Mesenteric fat pad (tissue), 1 donor: ENCODE measurements at places on chromosomes 16 and 17.

- DNase-seq = no peak
Observed at GRCh38 chr16:22665803-22666202, 148.2 kb upstream of the HS3ST2 start.

DNA sequence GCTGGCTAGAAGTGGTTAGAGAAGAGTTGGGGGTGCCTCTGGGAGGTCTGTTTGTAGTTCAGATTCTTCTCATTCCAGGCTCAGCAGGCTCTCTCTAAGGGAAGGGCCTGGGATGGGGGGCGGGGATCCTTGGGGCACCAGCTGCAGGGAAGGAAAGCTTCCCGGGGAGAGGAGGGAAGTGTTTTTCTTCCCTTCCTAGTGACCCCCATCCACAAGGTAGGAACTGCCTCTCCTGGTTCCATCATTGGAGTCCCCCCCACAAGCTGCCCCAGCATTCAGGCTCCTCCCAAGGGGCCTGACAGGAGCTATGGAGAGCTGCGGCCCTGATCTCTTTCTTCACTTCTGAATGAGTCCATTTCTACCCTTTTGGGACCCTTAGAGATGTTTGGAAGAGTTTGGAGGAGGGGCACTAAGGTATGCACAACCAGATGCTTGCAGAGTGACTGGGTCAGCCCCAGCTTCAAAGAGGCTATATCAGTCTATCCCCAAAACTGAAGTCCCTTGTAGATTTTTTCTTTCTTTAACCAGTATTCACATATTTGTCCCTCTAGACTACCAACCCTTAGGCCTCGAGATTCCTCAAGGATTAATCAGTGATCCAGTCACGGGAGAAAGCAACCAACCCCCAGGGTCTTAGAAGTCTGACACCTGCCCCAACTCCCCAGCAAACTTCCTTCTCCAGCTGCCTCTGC is 13.9 kb upstream of the FZD2 start:
- no peak for DNase-seq

GRCh38 chr16:79612207-79612606 is 11.7 kb upstream of the MAF start:
- DNase-seq = no peak

DNA sequence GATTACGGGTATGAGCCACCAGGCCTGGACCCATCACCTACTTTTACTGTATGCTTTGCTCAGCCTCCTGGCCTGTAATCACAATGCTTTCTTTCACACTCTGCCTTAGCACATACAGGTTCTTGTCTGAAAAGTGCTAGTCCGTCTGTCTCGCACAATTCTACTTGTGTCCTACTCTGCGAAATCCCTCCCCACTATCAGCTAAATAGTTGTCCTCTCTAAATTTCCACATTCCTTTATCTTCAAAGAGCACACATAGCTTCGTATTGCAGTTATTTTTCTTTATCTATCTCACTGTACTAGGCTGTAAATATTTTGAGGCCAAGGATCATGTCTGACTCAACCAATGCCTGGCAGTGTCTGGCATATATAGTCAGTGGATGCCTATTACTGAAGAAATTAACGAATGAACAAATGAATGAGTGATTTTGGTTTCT is 38.5 kb upstream of the ETV4 start:
- no peak for DNase-seq

DNA sequence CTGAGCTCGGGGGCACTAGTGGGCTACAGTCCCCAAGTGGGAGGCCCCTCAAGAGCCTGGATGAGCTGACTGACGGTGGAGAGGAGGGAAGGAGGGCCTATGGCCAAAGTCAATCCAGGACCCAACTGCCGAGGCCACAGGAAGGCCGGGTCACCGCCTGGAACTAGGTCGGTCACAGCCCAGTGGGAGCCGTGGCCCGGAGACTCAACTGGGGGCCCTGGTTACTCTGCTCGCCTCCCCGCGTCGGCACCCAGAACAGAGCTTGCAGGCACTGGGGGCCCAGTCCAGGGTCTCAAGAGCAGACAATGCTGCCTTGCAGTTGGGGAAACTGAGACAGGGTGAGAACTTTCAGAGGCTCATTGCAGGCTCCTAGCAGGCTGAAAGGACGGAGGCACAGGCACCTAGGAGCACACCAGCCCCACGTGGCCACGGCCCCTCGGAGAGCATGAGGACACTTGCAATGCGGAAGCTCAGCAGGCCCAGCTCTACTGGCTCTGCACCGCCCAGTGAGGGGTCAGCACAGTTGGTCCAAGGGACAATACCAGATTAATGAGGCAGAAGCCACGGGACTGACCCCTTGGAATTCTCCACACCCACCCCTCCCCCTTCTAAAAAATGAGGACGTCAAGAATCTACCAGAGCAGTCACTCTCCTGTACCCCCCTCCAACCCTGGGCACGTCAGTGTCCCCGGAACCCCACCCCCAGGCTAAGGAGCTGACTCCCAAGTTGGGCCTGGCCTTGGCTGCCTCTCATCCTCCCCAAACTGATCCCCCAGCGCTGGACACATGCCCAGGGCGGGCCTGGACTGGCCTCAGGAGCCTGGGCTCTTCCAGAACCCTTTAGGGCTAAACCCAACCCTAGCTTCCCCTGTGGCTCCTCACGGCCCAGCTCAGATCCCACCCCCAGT is 2.2 kb downstream of the HS3ST6 start:
- no peak for DNase-seq

DNA sequence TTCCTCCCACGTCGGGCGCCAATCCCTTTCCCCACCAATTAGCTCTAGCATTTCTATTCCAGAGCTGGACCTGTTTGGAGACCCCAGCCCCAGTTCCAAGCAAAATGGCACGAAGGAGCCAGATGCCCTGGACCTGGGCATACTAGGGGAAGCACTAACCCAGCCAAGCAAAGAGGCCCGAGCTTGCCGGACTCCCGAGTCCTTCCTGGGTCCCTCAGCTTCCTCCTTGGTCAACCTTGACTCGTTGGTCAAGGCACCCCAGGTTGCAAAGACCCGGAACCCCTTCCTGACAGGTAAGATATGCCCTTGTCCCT is 5.6 kb upstream of the SPATA20 start:
- no peak for DNase-seq

GRCh38 chr17:29574732-29575510 is 6.4 kb downstream of the TP53I13 start:
- no peak for DNase-seq

GRCh38 chr17:5762191-5762590 is 177.9 kb upstream of the NLRP1 start:
- DNase-seq = no peak

GRCh38 chr17:57544834-57545463 is 200.2 kb downstream of the CCDC182 start:
- no peak for DNase-seq

GRCh38 chr16:28505489-28506137 is 1.0 kb downstream of the IL27 start:
- DNase-seq = no peak

DNA sequence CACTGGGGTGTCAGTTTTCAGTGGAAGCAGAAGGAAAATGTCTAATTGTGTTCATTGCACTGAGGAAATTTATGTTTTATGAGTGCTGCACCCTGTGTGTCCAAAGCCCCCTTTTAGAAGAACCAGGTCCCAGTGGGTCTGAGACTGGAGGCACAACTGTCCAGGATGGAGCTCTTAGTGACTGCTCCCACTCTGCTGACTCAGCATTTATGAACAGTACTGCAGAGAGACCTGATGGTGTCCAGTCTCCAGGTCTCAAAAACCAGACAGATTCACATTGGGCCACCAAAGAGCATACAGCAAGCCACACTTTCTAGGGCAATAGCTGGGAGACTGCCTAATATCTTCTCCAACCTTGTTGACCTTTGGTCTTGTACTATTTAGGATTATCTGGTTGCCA is 321.9 kb downstream of the CBLN1 start:
- no peak for DNase-seq

DNA sequence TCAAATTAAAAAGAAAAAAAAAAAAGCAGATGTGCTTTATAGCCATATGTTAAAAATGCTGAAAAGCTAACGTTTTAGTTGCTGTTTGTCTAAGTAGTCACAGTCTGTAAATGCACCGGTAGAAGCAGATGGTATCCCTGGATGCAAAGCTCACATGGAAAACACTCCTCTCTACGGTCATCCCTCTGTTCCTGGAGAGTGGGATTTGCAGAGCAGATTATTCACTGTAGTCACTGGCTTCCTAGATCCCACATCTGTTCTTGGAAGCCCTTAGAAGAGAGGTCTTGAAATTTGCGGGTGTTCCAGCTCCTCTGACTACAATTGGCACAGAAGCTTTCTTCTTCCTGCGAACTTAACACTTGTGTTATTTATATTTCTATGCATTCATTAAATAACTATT is 186.6 kb downstream of the PMP22 start:
- no peak for DNase-seq

DNA sequence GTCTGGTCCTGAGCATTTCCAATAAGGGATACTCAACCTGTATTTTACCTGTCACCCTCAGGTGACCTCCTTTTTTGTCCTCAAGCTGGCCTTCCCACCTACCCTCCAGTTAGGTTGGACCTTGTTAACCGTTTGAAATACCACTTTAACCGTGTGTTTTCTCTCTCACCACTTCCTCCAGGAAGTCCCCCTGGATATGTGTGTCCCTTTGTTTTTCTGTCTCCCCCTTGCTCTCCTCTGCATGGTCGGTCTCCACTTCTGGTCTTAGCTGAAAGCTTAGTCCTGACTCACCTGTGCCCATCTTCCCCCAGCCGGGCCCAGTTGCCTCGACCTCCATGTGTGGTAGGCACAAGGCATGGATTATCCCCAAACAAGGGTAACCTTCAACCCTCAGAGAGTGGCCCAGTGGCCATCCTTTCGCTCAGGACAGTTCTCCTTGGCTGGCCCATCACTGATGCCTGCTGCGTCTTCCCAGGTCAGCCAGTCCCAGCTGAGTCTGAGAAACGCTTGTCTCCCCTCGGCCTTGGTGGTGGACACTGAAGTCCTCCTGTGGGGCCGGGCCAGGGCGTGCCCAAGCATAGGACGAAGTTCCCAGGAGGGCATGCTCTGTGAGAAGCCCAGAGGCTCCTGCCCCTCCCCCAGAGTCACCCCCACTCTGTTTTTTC is 20.0 kb downstream of the LASP1 start:
- no peak for DNase-seq

GRCh38 chr17:63445571-63445953 is 544 bp downstream of the CYB561 start:
- no peak for DNase-seq

- DNase-seq = no peak
Observed at GRCh38 chr16:16022683-16023064, 73.3 kb downstream of the ABCC1 start.

- DNase-seq = no peak
Observed at GRCh38 chr16:85798283-85798776, 1.0 kb downstream of the EMC8 start.

DNA sequence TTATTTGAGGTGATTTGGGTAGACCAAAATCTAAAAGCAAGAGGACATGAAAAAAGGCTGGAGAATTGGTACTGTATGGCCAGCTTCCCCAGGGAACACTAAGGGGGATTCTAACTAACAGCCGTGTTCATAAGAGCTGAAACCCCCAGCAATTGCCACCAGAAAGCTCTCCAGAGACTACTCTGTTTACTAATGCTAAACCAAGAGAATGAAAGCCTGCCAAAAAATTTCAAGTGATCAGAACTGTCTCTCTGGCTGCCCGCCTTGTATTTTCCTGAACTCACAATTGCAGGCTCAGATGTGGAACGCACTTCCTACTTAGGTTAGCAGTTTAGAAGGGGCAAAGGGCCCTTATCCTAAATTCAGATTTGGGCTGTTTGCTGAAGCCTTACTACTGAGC is 24.1 kb downstream of the MYH10 start:
- DNase-seq = no peak

DNA sequence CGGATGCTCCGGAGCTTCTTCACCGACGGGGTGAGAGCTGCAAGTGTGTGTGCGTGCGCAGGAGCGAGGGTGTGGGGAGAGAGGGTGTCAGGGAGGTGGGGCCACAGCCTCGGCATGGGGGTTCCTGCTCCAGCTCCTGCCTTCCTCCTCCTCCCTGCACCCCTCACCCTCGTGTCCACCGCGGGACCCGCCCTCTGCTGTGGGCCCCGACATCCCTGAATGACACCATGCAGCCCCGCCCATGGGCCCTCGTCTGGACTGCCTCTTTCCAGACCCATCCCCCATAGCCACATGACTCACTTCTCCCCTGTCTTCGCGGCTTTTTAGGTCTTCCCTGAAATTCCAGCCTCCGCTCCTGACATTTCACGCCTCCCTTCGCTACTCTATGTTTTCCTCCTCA is 41.6 kb downstream of the ARHGAP23 start:
- DNase-seq = no peak

- DNase-seq = no peak
Observed at GRCh38 chr16:89476811-89477261, 13.5 kb downstream of the ANKRD11 start.

DNA sequence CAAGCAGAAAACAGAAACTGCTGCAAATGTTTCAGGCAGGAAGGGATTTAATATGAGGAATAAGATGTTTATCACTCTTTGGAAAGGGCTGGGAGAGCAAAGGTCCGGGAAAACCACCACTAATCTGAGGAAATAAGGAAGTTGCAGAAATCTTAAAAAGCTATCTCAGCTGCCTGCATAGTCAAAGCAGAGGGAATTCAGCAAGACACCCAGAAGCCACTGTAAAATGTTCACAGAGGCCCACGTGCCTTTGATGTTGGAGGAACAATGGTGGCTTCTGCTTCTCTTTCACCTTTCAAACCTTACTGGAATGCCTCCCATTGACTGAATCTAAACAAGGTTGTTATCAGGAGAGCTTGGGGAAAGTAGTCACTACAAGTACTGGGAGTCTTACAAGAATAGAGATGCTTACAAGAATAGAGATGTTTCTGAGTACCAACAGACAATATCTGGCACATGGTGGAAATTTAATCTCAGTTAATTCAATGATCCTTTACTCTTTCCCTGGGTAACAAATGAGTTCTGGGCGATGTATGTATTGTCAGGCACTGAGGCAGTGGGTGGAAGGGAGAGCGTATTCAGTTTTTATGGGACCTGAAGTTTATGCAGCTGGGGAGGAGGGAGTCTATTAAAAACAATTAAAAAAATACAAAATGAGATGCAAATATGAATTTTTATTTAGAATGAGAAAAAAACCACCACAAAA is 56.1 kb upstream of the MED13 start:
- no peak for DNase-seq

- DNase-seq = no peak
Observed at GRCh38 chr16:84156342-84156784, 11.3 kb downstream of the DNAAF1 start.

DNA sequence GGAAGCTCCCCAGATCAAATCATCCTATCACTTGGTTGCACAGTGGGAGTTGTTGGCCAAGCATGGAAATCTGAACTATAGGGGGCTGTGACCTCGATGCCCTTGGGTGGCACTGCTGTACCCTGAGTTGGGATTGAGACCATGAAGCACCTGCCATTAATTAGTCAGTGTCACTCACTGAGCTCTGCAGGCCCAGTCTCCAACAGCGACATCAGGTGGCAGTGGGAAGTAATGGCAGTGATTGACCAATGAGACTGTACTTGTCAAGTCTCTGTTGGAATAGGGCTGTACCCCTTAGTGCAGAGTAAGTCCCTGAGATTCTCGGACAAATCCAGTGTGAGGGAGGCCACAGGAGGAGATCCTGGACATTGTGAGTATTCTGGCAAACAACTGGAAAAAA is 118.0 kb upstream of the RPL38 start:
- no peak for DNase-seq

DNA sequence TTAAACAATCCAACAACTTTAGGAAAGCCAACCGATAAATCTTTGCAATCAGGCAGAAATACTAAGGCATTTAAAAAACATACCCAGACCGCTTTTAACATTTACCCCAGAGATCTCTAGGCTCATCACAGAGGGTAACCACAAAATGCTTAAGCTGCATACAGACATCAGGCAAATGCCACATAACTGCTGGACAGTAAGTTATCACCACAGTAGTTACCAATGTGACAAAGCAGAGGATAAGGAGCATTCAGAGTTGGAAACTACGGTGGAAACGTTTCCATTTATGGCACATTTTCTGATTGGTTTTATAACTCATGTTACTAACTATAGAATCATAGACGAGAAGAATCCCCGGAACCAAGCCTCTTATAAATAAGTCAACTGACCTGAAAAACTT is 77.5 kb downstream of the KANSL1 start:
- no peak for DNase-seq
